IMR-90 (cell line): ENCODE measurements at places on chromosomes 1 and 21. TPM values are rescaled to one million over a fixed set of nuclear protein-coding genes. Genes with fewer than 3 reads are reported as not detected.
A peak's percentile ranks its signal among the peaks of the same experiment; 100 is the strongest.

GRCh38 chr1:59143811-59144210 lies 153.1 kb upstream of the FGGY start:
- peak; percentile 41 for DNase-seq

- DNase-seq: no peak
Observed at GRCh38 chr1:22944346-22945055, 28.2 kb downstream of the LACTBL1 start.

- DNase-seq: peak; percentile 56
Observed at GRCh38 chr1:215529111-215529510, 38.0 kb upstream of the KCTD3 start.

- DNase-seq: no peak
Observed at GRCh38 chr1:10598389-10598702, 123.6 kb downstream of the PEX14 start.

- DNase-seq: no peak
Observed at GRCh38 chr1:227559499-227559898, 3.9 kb upstream of the ZNF678 start.

DNA sequence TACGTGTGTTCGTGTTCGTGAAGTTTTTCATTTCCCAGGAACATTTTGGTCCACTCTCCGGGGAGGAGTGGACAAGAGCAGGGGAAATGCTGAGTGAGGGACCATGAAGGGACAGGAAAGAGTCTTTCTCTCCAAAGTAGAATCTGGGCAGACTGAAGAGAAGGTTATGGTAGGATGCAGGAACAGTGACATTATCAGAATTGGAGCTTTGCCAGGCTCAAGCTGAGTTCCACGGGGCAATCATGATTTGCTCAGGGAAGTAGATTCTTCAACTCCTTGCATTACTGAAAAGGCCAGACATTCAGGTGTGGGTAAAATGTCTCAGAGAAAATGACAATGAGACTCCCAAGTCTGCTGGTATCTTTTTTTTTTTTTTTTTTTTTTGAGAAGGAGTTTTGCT lies 16.6 kb downstream of the ATP1A4 start:
- no peak for DNase-seq

DNA sequence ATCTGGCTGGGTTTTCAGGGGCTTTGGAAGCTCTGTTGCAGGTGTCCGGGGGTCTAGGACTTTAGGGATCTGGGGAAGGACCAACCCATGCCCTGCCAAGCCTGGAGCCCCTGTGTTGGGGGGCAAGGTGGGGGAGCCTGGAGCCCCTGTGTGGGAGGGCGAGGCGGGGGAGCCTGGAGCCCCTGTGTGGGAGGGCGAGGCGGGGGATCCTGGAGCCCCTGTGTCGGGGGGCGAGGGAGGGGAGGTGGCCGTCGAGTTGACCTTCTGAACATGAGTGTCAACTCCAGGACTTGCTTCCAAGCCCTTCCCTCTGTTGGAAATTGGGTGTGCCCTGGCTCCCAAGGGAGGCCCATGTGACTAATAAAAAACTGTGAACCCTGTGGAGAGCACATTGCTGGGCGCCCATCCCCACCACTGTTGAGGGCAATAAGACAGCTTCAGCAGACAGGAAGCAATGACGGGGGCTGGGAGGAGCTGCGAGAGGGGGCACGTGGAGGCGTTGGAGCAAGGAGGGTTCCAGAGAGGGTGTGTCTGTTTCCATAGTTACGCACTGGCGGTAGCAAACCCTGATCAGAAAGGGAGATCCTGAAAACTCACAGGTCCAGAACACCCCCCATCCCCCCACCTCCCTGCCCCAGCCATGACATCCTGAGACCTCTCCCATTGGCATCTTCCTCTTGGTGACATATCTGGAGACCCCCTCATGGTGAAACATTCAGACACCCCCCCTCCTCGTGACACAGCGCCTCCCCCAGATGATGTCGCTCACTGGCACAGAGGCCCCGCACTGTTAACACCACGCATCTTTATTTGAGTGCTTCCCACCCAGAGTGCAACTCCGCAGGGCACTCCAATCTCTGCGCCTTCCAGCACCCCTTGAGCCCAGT lies 8.4 kb downstream of the MYBPH start:
- DNase-seq: no peak

DNA sequence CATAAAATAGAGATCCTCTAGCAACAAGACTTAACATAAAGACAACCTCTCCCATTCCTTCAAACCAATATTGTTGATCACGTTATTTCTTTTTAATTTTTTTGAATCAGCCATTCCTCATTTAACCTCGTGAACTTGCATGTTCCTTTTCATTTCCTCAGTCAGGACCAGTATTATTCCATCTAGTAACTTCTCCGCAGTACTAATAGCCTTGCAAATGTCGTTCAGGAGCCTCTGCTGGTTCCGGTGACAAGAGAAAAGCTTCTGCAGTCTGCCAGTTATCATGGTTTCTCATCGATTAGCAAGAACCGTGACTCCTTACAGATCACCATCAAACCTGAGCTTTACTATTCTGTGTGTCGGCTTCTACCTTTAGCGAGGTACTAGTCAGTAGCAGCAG lies 3.0 kb downstream of the APP start:
- DNase-seq: no peak

- DNase-seq: no peak
Observed at GRCh38 chr1:117122330-117123025, 929 bp upstream of the TRIM45 start.

DNA sequence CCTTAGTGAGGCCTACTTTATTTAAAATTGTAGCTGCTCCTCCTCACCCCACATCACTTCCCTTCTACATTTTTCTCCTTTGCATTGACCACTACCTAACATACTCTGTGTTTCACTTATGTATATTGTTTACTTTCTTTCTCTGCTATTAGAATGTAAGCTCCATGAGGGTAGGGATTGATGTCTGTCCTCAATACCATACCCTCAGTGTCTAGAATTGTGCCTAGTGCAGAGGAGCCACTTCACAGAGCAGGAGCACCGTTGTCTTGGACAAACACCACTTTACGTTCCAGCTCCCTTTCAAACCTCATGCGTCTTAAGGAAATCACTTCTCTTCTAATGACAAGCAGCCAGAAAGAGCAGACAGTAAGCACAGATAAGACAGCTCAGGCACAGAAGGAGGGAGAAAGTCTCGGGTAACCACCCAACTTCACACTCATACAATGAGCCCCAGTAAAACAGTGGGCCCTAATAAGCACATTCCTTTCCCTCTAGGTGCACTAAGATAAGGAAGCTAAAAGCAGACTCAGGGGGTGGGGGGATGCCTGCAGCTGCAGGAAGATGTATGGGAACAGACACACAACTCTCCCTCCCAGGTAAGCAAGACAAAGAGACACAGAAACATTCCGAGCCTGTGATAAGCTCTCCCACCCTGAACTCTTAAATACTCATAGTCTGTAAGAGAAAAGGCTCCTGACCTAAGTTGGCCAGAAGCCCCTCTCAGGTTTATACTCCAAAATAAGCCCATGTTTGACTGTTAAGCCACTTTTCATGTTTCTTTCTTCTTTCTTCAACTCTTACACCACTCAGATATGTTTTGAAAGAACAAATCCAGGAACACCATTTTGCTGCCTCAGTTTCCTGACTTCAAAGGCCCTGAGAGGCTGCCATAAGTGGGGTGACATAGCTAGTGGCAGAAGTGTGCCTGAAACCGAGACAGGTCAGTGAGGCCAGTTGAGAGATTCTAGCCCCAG lies 7.1 kb upstream of the PLEKHM2 start:
- no peak for DNase-seq

GRCh38 chr21:14877581-14878228 lies 187.1 kb downstream of the NRIP1 start:
- DNase-seq: peak; percentile 49

DNA sequence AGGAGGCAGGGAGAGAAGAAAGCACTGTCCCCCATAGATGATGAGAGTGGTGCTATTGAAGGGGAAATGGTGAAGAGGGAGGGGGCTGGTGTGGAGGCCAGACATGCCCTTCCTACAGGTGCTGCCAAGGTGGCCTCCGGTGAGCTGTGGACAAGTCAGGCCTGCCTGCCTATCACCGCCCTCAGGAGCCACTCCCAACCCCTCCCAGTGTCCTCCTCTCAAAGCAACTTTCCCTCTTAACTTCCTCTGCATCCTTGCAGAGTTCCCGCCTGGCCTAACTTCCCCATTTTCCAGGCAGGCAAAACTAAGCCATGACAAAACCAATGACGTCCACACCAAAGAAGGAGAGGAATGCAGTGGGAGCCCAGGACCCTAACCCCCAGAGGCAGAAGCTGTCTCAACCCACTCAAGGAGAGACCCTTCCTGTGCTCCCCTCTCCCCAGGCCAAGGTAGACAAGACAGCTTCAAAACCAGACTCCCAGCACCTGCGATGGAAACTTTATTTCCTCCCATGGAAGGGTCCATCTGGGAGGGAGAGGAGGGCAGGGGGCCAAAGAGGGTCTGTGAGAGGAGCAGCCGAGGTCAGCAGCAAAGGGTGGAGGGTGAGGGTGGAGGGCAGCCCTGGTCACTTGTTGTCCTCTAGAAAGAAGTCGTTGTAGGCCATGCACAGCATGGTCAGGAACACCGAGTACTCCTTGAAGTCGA lies 1.0 kb upstream of the S100A6 start:
- DNase-seq: no peak

DNA sequence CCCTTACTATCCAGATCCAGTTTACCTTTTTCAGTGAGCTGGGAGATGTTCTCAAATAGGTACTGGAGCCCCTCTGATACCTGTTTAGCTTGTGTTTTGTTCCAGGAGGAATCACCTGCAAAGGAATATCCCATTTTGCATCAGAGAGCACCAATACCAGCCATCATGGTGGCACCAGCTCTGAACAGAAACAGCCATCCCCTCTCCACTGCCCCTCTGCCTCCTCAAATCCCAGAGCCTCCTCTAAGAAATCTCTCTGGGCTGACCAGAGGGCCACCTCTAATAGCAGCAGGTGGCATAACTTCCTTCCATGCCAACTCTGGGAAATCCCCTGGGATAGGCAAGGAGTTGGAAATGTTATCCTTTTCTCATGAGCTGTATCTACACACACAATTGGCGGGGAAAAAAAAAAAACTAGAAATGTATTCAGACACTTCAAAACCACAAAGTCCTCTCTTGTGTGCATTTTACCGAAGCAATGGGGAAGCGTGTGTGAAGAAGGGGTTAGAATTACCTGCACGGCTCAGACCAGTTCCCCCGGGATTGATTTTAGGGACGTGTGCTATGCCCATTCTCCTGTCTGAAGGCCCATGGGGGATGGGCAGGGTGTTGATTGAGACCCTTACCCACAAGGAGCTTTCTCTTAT lies 2.4 kb downstream of the PGLYRP4 start:
- DNase-seq: no peak

DNA sequence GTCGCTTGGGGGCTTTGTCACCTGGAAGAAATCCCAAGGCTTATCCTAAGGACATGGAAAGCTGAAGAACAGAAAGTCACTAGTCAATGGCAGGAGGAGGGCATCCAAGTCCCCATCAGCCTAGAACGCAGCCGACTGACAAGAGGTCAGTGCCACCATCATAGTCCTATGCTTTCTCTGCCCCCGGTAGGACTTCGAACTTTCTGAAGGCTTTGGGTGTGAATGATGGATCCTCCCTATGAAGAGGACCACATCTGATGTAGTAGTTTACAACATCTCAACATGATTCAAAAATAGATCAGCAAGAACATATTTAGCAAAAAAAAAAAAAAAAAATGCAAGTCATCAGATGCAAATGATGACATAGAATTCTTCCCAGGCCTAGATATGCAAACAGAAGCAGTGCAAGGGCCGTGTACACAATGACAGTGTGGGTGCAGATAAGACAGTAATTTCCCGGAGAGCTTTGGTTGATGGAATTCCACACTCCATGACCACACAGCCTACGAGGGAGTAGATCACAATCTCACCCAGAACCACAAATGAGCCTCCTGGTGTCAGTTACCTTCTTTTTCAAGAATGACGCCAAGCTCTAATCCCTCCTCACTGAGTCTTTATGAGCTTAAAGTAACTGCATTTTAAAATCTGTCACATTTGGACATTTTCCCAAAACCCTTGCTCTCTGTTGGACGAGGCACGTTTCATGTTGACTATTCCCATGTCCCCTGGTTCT lies 88.2 kb downstream of the PSMG1 start:
- peak; percentile 93 for DNase-seq

NCF2 gene
- 2.8 and 3.2 TPM in 2 replicates for total RNA-seq

NLRP3 gene
- 0.18 TPM in 1 of 2 replicates, not detected in the other for total RNA-seq

MACO1 gene
- total RNA-seq: 12.7 and 18.1 TPM in 2 replicates

CYP4A22 gene
- total RNA-seq: not detected in 2 replicates

PRAMEF20 gene
- total RNA-seq: not detected in 2 replicates

TLR5 gene
- under 0.01 and 0.18 TPM in 2 replicates for total RNA-seq

SPRR2B gene
- total RNA-seq: not detected in 2 replicates

PM20D1 gene
- not detected in 2 replicates for total RNA-seq

NUDT4B gene
- 19.9 and 28.6 TPM in 2 replicates for total RNA-seq

OR2L3 gene
- total RNA-seq: not detected in 2 replicates
